WERI-Rb-1 (cell line): ENCODE measurements at places on chromosomes 7 and 10.

- DNase-seq, result no peak
These were observed 752 bp upstream of the CAMK2G start for GRCh38 chr10:73875139-73875475.

GRCh38 chr10:96047004-96047649 lies 3.7 kb downstream of the CCNJ start:
- DNase-seq, result no peak

GRCh38 chr10:22723343-22723779 lies 9.0 kb upstream of the PIP4K2A start:
- DNase-seq, result no peak

GRCh38 chr10:9965341-9965740 lies 1052.3 kb upstream of the CELF2 start:
- no peak for DNase-seq

DNA sequence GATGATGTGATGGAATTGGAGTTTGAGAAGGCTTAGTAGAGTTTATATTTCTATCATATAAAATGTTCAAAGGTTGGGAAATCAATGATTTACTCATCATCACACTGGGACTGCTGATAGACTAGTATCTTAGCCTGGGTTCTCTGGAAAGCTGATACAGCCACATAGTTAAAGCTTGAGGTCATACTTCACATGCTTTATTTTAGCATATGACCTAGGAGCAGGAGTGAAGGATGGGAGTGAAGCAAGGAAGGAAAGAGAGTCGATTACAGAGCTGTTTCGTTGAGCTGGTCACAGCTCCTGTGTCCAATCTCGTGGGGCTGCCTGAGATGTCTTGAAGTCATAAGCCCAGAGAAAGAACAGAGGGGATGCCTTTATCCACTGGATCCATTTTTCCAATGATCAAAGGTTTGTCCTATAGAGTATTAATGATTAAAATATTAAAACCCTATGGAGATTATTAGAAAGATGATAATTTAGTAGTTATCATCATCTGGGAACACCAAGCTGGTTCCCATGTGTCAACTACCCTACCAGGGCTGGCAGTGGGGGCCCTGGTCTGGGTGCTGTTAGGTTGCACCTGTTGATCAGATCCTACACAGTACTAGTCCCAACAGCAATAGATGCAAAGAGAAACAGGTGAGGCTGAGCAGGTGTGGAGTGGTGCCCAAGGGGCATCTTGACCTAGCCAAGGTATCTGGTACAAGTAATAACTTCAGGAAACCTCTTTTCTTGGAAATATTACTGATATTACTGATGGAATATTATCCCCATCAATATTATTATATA lies 77.8 kb downstream of the BAMBI start:
- DNase-seq, result no peak

GRCh38 chr10:100319707-100320402 lies 10.2 kb downstream of the PKD2L1 start:
- DNase-seq, result no peak

DNA sequence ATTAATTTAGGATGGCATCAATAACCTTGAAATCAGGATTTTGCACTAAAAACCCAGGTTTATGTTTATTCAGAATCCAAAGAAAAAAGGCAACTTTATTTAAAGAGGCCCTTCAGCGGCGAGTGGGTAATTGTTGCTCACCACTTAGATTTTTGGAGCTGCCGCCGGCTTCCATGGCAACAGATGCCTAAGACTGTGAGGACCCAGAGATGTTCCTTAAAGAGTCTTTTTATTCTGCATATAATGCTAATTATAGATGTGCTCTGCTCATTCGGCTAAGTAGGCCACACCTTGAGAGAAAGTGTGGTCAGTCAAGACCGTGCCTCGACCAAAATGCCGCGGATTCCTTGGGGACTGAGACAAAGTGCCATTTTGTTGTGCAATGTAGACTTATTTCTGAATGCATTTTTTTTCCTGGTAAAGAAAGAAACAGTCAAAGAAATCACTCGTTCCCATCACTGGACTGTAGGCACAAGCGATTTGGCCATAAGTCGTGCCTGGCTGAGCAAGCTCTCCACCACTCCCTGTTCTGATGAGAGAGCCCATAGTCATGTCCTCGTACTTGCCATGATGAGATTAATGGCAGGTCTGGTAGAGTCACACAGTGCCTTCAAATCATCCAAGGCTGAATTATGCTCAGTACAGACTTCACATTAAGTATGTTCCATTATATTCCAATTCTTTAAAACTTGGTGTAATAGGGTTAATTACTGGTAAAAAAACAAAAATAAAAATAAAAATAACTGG lies 21.4 kb upstream of the MGMT start:
- DNase-seq, result no peak

GRCh38 chr7:101910991-101911799 lies 93.8 kb downstream of the CUX1 start:
- DNase-seq, result no peak

DNA sequence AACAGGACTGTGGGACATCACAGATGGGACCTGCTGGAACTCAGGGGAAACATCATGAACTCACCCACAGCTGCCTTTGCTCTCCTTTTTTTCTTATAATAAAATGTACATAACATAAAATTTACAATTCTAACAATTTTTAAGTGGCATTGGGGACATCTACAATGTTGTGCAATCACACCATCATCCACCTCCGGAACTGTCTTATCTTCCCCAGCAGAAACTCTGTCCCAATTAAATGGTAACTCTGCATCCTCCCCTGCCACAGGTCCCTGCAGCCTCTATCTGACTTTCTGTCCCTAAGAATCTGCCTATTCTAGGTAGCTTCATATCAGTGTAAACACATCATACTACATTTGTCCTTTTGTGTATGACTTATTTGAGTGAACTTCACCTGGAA lies 19.4 kb upstream of the TMEM72 start:
- DNase-seq, result no peak

- no peak for DNase-seq
These were observed 3.3 kb downstream of the XPNPEP1 start for GRCh38 chr10:109920016-109920415.

GRCh38 chr10:124802313-124802675 lies 675 bp downstream of the ABRAXAS2 start:
- no peak for DNase-seq

GRCh38 chr7:118232837-118233236 lies 8.3 kb downstream of the ANKRD7 start:
- DNase-seq, result no peak

- DNase-seq, result no peak
These were observed 1079.9 kb downstream of the CNTNAP2 start for GRCh38 chr7:147196481-147196880.

DNA sequence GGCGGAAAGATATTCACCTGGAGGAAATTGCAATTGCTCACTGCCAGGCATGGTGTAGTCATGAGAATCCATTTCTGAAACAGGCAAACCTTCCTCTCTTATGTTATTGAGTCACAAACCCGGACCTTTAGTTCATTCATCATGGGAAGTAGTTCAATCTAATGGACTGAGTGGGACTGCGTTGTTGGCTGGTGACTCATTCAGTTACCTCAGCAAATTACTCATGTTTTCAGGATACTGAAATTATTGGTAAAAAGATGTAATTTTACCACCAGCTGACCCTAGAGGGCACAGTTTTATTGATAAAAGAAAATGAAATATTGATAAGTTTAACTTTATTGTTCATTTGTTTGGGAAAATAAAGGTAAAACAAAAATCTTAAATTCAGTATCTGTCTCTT lies 1194.4 kb upstream of the SORCS1 start:
- DNase-seq, result no peak

DNA sequence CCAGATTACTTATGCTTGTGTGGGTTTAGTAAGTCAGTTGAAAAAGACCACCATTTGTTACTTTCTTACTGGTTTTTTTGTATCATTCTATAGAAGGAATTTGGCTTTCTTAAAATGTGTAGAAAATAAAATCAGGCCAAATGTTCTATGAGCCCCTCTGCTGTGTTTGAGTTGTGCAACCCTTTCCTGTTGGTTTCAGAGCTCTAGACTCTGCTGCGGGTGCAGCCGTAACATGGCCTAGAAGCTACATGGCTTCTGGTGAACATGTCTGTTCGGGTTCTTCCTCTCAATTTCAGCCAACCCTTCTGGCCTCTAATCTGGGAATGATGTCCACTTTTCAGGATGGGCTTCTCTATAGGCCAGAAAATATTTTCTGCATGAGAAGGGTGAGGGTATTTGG lies 56.6 kb upstream of the RAB18 start:
- DNase-seq, result no peak

DNA sequence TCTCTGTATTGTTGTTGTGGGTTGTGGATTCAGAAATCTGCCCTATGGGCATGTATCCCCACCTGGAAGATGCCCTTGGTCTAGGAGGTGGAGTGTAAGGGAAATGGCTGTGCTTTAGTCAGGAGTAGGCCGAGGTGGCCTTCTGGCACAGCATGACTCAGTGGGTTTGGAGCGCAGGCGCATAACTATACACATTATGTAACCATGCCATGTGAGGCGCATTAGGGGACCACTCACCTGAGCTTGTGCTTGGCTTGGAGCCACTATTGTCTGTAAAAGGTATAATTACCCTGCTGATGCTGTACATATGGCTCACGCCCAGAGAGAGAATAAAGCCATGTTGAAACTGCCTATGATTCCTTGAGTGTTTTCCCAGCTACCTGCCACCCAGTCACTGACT lies 20.6 kb upstream of the ADAMTS14 start:
- no peak for DNase-seq

- DNase-seq, result no peak
These were observed 505 bp downstream of the NUDCD3 start for GRCh38 chr7:44489955-44490350.

GRCh38 chr10:103490986-103491314 lies 2.6 kb upstream of the NEURL1 start:
- DNase-seq, result no peak

DNA sequence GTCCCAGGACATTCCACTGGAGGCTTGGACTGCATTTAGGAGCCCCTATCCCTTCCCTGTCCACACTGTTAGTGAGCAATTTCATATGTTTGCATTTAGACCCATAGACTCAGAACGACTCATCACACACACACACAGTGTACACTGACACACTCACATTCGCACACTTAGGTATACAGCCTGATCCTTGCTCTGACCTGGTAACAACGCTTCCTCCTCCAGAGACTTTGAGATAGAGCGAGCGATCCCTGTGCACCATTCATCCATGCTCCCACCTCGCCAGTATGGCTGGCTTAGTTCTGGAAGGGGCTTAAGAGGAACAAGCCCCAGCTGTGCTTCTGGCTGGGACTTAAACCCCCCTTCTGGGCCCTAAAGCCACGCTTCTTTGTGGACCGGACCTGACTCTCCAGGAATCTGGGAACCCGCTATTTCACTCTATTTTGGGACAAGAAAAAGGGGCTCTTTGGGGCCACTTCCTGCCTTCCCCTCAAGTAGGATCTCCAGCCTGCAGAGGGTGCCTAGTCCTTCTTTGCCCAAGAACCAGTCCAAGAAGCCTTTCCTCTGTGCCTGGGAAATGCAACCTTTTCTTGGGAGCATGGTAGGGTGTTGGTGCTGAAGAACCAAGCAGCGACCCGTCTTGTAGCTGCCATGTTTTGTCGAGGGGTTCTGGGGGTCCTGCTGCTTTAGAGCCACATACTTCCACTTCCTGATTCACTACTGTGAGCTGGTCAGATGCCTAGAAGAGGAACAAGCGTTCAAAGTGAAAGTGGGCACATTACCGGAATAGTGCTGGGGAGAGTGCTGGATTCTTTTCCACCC lies 1.1 kb upstream of the HOXA13 start:
- DNase-seq, result no peak

- DNase-seq, result no peak
These were observed 21.4 kb downstream of the CREB5 start for GRCh38 chr7:28433699-28434219.

GRCh38 chr10:48902096-48902495 lies 37.5 kb downstream of the LRRC18 start:
- no peak for DNase-seq

DNA sequence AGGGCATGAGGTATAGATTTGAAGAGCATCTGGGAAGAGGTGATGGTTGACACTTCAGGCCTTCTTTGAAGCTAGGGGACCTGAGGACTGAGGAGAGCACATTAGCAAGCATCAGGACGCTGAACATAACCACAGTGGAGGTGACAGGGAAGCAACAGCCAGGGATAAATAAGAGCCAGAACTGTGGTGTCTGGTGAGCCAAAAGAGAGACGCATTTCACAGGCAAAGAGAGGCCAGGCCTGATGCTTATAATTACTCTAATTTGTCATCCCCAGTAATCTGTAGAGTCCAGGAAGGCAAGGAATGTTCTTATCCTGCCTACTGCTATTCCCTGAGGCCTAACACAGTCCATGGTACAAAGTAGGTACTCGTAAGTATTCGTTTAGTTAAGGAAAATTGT lies 10.4 kb upstream of the FAS start:
- DNase-seq, result no peak

- no peak for DNase-seq
These were observed 635 bp downstream of the ZNF32 start for GRCh38 chr10:43648095-43648397.

DNA sequence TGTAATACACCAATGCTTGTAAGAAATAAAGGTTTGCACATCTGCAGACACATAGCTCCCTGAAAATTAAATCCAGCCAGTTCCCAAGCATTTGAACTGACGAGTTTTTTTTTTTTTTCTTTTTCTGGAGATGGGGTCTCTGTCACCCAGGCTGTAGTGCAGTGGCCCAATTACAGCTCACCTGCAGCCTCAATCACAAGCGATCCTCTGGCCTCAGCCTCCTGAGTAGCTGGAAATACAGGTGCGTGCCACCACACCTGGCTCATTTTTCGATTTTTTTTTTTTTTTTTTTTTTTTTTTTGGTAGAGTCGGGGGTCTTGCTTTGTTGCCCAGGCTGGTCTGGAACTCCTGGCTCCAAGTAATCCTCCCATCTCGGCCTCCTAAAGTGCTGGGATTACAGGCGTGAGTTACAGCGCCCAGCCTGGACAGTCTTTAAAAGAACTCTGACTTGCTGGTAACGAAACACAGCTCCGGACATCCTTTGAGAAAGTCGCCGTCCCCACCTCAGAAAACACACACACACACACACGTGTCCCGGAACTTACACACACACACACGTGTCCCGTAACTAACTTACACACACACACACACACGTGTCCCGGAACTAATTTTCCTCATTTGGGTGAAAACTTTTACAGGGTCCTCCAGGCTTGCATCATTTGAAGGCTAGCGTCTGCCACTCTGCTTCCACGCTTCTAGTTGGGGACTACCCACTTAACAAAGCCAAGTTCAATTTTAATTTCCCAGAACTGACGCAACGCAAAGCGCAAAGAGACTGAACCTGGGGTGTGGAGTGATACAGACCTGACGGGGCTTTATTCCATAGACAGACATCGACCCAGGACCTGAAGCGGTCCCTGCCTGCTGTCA lies 18.6 kb downstream of the OCM2 start:
- DNase-seq, result peak; percentile 19

- DNase-seq, result no peak
These were observed 221.5 kb downstream of the SUGCT start for GRCh38 chr7:40356312-40356711.
